ENCODE measurements at places on chromosomes 7 and 10.
A peak's percentile ranks its signal among the peaks of the same experiment; 100 is the strongest.

GRCh38 chr7:5636446-5636835 is 145.0 kb downstream of the RNF216 start:
- no peak for DNase-seq
- no peaks in the 10 kb centered on the region for H3K36me3 ChIP-seq
- no peak overlapping the region for H3K27ac ChIP-seq
- H3K4me3 ChIP-seq = no peak overlapping the region
- H3K27me3 ChIP-seq = no peaks in the 10 kb centered on the region

DNA sequence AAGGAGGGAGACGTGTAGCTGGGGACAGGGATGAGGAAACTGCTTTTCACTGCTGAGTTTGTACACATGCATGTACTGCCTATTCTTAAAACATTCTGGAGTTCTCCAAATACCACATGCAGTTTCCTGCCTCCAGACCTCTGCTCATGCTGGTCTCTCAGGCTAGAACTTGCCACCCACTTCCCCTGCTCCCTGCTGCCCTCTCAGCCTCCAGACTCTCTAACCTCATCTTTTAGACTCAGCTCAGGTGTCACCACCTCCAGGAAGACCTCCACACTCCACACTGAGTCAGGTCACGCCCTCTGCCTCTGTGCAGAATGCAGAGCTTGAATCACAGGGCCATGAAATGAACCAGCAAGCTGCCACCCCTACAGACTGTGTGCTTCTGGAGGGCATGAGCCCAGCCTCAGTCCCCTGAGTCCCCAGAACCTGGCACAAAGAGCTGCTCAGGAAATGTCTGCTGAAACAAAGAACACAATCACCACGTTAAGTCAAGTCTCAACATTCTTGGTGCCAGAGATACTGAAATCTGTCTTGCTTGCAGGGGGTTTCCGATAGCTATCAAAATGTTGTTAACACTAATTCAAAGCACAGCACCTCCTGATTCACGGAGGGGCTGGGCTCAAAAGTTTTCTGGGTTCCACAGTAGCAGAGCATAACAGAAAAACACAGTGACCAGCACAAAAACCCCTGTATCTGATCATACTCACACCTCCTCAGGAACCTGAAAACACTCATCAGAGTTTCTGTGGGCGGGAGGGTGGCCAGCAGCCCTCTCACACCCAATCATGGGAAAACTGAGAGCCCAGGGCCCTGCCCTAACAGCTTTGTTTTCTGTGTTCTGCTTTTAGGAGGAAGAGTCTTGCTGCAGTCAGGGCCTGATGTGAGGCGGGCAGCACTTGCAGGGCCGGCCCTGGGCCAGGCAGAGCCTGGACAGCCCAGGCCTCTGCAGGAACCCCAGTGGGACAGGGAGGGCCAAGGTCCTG is 21.1 kb downstream of the FAM53B start:
- H3K36me3 ChIP-seq = peaks cover 4% of the 10 kb centered on the region
- H3K27ac ChIP-seq = peak overlapping the region; percentile 84
- no peaks in the 10 kb centered on the region for H3K27me3 ChIP-seq
- peak overlapping the region; percentile 82 for H3K4me3 ChIP-seq

DNA sequence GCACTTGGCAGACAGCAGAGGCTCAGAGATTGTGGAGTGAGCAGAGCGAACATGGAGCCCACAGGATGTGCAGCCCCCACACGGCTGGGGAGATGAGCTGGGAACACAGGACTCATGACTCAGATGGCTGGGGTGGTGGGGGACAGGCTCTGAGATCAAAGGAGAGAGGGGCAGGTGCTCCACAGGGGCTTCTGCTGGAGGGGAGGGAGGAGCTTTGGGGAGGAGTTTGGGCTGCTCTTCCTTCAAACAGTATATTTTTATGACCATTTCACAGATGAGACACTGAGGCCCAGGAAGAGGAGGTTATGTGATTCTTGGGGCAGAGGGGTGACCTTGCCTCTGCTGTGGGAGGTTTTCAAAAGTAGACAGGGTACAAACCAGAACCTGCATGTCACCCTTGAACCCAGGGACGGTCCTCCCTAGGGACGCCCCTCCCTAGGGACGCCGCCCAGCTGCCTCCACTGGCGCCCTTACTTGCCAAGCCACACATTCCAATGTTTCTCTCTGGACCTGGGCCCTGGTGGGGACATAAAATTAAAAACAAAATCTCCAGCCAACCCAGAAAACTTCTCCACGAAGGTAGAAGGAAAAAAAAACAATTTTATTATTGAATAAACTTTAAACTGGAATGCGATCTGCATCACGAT is 981 bp upstream of the CRYGN start:
- H3K36me3 ChIP-seq = no peaks in the 10 kb centered on the region
- H3K27me3 ChIP-seq = no peaks in the 10 kb centered on the region
- H3K27ac ChIP-seq = peak overlapping the region; percentile 26
- DNase-seq = peak; percentile 49
- peaks cover 63% of the 10 kb centered on the region for H3K4me1 ChIP-seq

DNA sequence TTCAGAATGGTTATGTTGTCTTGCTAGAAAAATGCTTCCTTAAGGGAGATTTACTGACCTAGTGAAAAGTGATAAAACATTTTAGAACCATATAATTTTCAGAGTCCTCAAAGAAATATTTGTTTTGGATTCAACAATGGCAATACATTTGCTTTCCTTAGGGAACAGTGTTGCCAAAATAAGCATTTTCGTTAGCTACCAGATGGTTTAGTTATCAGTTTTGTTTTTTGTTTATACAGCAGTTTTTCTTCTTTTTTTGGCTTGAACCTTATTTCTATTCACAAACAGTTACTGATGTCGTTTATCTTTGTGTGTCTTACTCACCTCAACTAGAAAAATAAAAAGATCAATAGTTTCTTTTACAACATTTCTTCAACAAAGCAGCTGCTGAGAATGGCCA is 48.6 kb downstream of the EXOC4 start:
- peaks cover 3% of the 10 kb centered on the region for H3K36me3 ChIP-seq
- no peak overlapping the region for H3K4me3 ChIP-seq
- no peak for DNase-seq
- no peaks in the 10 kb centered on the region for H3K4me1 ChIP-seq

GRCh38 chr10:133474027-133474426 is 20.3 kb downstream of the SCART1 start:
- peaks cover 1% of the 10 kb centered on the region for H3K36me3 ChIP-seq
- no peak overlapping the region for H3K27ac ChIP-seq
- peaks cover 19% of the 10 kb centered on the region for H3K4me1 ChIP-seq
- no peak for DNase-seq
- H3K4me3 ChIP-seq = no peak overlapping the region

DNA sequence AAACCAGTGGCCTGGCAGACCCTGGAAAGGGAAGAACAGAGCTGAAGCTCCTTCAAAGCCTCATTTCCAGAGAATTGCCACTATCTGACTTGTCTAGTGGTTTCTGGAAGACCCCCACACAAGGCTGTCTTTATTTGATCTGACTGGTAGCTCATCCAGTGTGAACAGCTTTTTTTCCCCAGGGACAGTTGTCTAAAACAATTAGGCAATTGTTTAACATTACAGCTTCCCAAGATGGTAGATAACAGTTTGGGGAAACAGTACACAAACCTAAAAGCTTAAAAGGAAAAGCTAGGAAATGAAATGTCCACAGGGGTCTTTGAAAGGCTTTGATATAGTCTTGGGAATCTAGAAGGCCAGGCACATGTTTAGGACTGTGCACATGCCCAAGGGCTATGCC is 203.4 kb upstream of the CTBP2 start:
- no peak overlapping the region for H3K27ac ChIP-seq
- no peak for DNase-seq
- H3K27me3 ChIP-seq = no peaks in the 10 kb centered on the region
- H3K36me3 ChIP-seq = no peaks in the 10 kb centered on the region
- H3K4me3 ChIP-seq = no peak overlapping the region

- no peaks in the 10 kb centered on the region for H3K36me3 ChIP-seq
- H3K4me1 ChIP-seq = peaks cover 21% of the 10 kb centered on the region
- no peaks in the 10 kb centered on the region for H3K27me3 ChIP-seq
- H3K4me3 ChIP-seq = no peak overlapping the region
- no peak overlapping the region for H3K27ac ChIP-seq
Observed at GRCh38 chr10:109892931-109893330, 30.4 kb downstream of the XPNPEP1 start.

GRCh38 chr7:5143935-5144903 is 45.8 kb upstream of the WIPI2 start:
- H3K4me3 ChIP-seq = peak overlapping the region; percentile 77
- DNase-seq = peak; percentile 79
- H3K27me3 ChIP-seq = no peaks in the 10 kb centered on the region
- H3K27ac ChIP-seq = no peak overlapping the region
- H3K4me1 ChIP-seq = peaks cover 16% of the 10 kb centered on the region

DNA sequence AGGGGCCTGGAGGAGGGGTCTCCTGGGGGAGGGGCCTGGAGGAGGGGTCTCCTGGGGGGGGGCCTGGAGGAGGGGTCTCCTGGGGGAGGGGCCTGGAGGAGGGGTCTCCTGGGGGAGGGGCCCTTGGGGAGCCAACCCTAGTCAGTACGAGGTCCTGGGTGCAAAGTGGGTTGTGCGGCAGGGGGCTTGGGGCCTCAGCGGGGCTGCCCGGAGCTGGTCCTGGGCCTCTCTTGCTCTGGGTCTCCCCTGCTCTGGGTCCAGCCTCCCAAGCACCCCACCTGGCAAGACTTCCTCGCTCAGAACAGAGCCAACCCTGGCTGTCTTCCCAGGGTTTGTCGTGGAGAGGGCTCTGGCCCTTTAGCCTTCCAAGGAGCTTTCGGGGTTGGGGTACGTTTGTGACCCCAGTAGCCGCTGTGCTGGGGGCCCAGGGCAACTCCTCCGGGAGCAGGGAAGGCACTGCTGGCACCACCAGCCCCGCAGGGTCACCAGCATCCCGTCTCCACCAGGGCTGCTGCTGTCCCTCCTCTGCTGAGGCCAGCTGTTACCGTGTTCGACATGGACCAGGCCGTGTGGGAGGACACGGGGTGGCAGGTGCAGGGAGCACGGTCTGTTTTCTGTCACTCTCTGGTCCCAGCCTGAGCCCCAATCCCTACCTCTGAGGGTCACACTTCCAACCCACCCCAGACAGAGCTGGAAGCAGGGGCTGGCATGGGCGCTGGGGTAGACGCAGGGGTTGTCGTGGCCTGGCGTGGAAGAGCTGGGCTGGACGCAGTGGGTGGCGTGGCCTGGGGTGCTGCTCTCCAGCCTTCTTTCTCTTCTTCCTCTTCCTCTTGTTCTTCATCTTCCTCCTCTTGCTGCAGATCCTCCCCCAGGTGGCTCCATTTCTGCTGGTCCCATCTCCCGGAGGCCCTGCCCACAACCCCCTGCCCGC is 22.8 kb downstream of the PWWP2B start:
- H3K27me3 ChIP-seq = no peaks in the 10 kb centered on the region
- peaks cover 12% of the 10 kb centered on the region for H3K4me1 ChIP-seq
- H3K4me3 ChIP-seq = no peak overlapping the region
- DNase-seq = no peak
- H3K36me3 ChIP-seq = no peaks in the 10 kb centered on the region

GRCh38 chr10:59314268-59314667 is 48.1 kb downstream of the FAM13C start:
- H3K27ac ChIP-seq = no peak overlapping the region
- H3K27me3 ChIP-seq = no peaks in the 10 kb centered on the region
- H3K36me3 ChIP-seq = no peaks in the 10 kb centered on the region
- no peak overlapping the region for H3K4me3 ChIP-seq

DNA sequence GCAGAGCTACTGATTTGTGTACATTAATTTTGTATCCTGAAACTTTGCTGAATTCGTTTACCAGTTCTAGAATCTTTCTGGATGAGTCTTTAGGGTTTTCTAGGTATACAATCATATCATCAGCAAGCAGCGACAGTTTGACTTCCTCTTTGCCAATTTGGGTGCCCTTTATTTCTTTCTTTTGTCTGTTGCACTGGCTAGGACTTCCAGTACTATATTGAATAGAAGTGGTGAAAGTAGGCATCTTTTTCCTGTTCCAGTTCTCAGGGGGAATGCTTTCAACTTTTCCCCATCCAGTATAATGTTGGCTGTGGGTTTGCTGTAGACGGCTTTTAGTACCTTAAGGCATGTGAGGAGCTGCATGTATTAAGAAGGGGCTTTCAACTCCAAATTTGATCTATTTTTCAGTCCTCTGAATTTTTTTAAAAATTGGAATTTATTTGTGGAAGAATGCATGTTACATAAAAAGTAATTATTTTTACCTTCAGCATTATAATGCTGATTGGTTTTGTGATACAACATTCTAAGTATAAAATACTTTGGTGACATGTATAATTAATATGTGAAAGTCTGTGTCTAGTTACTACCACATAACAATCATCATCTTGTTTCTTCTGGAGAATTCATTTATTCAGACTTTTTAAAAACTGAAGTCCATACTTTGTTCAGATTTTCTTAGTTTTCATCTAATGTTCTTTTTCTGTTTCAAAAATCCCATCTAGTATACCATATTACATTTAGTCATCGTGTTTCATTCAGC is 49.6 kb downstream of the CPED1 start:
- no peak overlapping the region for H3K4me3 ChIP-seq
- DNase-seq = no peak
- H3K36me3 ChIP-seq = no peaks in the 10 kb centered on the region
- no peaks in the 10 kb centered on the region for H3K4me1 ChIP-seq
- H3K27ac ChIP-seq = no peak overlapping the region

DNA sequence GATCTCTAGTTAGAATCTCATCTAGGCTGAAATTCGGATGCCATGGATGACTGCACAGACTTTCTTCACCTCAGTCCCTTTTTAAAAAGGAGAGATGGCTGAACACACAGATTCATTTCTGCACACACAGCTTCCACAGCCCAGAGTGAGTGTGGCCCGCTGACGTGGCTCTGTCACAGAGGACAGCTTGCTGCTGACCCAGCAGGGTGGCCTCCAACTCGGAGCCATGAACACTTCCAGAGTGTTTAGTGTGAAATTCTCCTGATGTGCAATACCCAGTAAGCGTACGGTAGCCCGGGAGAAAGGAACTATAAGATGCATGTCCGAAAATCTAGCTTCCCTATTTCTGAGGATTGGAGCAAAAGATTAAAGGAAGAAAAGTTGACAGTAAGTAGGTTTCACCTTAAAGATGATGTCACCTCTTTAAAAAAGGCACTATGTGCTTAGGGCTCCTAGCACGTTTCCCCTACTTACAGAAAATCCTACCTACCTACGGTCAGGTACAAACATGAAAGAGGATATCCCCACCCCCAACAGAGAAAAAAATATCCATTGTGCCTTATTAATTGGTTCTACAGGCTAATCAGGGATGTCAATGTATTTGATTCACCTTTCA is 162.2 kb downstream of the RAPGEF5 start:
- no peak for DNase-seq
- H3K36me3 ChIP-seq = no peaks in the 10 kb centered on the region
- H3K27me3 ChIP-seq = no peaks in the 10 kb centered on the region
- no peak overlapping the region for H3K4me3 ChIP-seq

GRCh38 chr7:134084488-134085144 is 42.5 kb upstream of the LRGUK start:
- H3K27ac ChIP-seq = no peak overlapping the region
- H3K4me3 ChIP-seq = no peak overlapping the region
- peaks cover 3% of the 10 kb centered on the region for H3K36me3 ChIP-seq
- no peak for DNase-seq
